ENCODE measurements at places on chromosomes 16 and 17. TPM values are rescaled to one million over a fixed set of nuclear protein-coding genes. Genes with fewer than 3 reads are reported as not detected.

- no peak for DNase-seq
These were observed 9.8 kb downstream of the ADAM11 start for GRCh38 chr17:44768505-44769142.

DNA sequence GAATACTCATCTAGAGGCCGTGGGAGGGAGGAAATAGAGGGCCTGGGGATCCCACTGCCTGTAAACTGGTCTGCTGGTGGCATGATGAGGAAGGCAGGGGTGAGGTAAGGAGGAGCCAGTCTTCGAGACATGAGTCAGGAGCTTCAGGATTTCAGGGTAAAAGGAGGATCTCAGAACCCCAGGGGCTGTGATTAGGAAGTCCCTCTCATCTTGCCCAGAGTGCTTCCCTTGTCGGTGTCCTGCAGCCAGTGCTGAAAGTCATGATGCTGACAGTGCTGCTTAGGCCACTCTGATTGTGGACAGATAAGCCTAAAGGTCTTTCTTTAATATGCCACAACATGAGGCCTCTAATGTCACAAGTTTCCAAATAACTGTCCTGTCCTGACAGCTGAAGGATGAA is 29.6 kb downstream of the COG4 start:
- DNase-seq, result no peak

CDH5 gene
- 2.9 TPM for total RNA-seq

RNF112 gene
- total RNA-seq, result 2.3 TPM

CANT1 gene
- 33.4 TPM for total RNA-seq

SULT1A3 gene
- 7.0 TPM for total RNA-seq

All from fibroblast of the aortic adventitia (primary cell).